ENCODE measurements at places on chromosomes 13 and 19.

DNA sequence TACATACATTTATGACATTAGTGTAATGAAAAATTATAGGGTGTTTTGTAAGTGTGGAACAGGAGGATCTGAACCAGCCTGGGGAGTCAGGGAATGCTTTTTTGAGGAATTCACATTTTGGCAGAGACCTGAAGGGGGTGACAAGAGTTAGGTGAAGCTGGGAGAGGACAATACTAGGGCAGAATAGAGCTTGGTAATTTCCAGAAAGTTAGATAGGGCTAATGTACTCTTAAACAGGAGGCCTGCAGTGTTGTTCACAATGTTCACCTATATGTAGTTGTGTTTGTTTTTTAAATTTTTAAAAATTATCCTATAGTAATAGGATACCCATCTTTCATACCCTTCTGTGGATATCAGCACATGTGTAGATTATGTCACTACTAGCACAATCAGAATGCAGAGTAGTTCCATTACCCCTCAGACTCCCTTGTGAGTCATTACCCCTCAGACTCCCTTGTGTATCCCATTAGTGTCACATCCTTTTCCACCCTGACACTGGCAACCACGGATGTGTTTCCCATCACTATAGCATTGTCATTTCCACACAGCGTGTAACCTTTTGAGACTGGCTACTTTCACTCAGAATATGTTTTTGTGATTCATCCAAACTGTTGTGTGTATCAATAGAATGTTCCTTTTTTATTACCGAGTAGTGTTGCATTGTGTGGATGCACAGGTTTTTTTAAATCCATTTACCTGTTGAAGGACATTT lies 43.1 kb downstream of the PCCA start:
- DNase-seq, result peak; percentile 27

- DNase-seq, result peak; percentile 25
Observed at GRCh38 chr19:33125929-33126388, 6.0 kb upstream of the WDR88 start.

DNA sequence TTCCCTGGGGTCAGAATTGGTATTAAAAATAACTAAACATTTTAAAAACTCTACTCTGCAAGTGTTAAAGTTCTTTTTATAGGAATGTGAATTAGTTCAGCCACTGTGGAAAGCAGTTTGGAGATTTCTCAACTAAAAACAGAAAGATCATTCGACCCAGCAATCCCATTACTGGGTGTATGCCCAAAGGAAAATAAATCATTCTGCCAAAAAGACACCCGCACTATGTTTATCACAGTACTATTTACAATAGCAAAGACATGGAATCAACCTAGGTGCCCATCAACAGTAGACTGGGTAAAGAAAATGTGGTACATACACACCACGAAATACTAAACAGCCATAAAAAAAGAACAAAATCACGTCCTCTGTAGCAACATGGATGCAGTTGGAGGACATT lies 657 bp upstream of the THSD1 start:
- no peak for DNase-seq

DNA sequence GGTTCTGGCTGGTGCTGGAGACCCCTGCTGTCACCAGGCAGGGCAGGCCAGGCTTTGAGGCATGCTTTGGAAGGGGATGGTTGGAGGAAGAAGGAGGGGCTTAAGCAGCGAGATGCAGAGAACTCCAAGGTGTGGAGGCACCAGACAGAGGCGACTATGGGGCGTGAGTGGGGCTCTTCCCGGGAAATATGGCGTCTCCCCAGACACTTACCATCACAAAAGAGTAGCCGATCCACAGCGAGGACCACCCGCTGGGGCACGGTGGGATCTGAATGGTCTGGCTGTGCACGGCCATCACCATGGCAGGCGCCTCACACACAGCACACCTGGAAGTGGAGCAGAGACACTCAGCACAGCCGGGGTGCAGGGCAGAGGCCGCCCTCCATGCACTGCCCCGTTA lies 151.9 kb downstream of the COL4A1 start:
- no peak for DNase-seq

- DNase-seq, result no peak
Observed at GRCh38 chr19:9474975-9475374, 23.4 kb downstream of the ZNF560 start.

DNA sequence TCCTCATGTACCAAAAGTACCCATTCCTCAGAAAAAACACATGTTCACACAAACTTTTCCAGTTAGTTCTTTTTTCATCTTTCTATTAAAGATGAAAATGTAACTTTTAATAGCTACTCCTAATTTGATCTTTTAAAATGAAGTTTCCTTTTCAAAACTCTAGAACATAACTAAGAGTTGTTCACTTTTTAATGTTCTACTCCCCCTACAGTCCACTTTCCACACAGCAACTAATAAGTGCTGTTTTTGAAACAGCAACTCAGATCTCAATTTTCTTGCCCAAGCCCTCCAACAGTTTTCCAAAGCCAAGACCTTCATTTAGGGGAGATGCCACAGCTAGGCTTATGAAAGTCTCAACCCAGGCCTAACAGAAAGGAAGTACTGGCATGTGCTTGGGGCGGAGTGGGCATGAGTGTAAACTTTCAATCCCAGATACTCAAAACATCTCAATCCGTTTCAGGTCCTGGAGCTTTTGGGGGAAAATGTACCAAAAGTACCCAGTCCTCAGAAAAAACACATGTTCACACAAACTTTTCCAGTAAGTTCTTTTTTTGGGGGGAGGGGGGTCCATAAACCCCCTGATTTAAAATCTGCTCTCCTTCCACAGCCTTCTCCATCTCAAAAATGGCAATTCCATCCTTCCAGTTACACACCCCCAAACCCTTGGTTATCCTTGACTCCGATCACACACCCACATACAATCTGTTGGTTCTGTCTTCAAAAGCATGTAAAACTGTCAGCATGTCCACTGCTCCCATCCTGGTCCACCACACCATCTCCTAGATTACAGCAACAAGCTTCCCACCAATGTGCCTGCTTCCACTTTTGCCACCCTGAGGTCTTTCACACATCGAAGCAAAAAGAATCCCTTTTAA lies 2.0 kb downstream of the FBL start:
- no peak for DNase-seq

DNA sequence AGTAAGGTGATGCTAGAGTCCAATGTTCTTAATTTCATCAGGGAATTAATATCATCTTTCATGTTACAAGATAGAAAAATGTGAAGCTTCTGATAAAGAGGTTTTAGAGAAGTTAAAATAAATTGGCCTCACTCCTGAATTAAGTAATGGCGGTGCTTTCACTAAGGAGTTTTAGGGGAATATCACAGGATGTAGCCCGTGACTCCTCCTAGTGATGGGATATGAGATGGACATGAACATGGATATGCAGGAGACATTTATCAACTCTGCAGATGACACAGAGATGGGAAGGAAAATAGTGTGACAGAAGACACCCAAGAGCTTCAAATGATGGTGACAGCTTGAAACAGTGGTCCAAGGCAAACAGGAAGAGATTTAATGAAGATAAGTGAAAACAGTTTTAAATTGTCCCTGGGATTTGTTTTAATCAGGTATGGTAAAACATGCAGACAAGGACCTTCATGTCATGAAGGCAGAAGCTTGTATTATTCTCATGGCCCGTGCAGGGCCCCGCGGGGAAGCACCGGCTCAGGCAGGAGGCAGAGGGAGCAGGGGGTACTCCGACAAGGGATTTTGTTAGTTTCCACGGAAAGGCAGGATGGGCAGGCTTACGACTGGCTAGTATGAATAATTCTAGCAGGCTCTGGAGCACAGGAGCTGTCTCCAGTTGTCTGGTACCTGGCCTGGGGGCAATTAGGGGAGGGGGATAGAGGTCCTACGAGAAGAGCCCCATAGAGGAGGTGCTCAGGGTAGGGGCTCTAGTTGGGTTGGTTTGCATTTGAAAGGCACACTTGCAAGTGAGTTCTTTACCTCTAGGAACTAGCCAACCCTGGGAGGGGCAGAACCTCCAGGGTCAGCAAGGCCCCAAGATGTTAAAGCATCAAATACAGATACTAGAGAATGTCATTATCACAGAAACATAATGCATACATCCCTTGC lies 38.7 kb upstream of the FARP1 start:
- no peak for DNase-seq

- peak; percentile 62 for DNase-seq
Observed at GRCh38 chr13:45086484-45086883, 33.8 kb upstream of the GTF2F2 start.

- no peak for DNase-seq
Observed at GRCh38 chr13:31775148-31775547, 35.8 kb downstream of the RXFP2 start.

GRCh38 chr13:61156753-61157152 lies 258.9 kb downstream of the PCDH20 start:
- DNase-seq, result no peak

- DNase-seq, result no peak
Observed at GRCh38 chr19:55642153-55643002, 1.1 kb upstream of the ZNF581 start.

- DNase-seq, result peak; percentile 59
Observed at GRCh38 chr13:50357586-50358118, 342.4 kb downstream of the KCNRG start.
